Kidney capillary endothelial cell (primary cell): ENCODE measurements at places on chromosomes 3 and 15.
A peak's percentile ranks its signal among the peaks of the same experiment; 100 is the strongest.

DNA sequence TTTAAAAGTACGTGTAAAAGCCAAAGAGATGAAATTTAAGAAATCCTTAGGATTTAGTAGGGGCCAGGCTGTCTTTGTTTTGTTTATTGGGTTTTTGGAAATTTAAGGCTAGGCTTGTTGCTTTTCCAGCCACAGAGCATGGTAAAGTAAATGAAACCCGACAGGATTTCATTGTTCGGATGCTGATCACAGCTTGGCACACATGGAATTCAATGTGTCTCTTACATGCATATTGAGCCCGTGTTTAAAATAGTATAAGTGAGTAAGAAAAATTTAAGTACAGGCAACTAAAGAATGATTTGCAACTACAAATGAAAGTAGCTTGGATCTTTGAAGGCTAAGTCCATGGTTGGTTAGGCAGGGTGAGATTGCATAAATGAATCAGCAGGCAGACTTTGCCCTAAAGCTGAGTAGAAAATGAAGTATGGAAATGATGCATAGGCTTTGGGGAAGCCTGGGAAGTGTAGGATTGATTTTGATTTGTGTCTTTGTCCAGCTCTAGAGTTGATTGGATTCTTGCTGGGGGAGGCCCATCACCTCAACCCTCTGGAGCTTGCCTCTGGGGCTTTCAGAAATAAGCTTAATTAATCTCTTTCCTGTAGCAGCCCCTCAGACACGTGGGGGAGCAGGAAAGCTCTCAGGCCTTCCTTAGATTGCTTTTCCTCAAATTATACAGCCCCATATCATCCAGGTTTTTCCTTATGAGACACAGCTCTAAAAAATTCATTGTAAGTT is 68.2 kb upstream of the ADAMTSL3 start:
- DNase-seq: no peak

DNA sequence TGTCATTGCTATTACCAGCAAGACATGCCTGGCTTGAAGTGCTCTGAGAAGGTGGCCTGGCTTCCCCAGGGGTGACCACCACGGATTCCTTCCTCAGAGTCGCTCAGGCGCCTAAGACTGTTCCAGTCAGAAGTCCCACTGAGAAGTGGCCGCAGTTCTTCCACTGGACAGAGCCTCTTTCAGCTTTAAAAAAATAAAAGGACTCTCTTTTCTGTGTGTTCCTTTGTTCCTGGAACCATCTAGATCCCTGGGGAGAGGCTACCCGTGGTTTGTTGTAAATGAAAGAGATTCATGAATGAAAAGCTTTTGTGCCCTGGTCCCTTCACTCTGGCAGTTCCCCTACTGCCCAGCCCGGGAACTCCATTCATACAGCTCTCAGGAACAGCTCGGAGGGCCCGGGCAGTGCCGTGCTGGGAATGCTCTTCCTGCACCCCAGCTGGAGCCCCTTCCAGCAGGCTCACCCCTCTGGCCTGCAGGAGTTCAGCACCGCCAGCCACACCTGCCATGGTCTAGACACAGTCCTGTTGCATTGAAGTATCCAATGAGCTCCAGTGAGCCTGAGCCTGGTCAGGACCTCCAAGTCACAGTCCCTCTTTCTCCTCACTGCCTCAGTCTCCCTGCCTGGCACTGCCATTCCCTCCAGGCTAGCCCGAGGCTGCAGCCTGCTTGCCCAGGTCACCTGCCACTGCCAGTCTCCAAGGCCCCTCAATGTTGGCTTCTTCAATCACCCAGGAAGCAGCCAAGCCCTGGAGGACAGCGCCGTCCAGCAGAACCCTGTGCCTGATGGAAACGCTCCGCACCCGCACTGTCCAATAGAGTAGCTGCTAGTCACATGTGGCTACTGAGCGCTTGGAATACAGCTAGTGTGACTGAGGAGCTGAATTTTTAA is 75.4 kb downstream of the XXYLT1 start:
- DNase-seq: no peak

GRCh38 chr15:70355275-70355795 is 257.6 kb upstream of the TLE3 start:
- no peak for DNase-seq

DNA sequence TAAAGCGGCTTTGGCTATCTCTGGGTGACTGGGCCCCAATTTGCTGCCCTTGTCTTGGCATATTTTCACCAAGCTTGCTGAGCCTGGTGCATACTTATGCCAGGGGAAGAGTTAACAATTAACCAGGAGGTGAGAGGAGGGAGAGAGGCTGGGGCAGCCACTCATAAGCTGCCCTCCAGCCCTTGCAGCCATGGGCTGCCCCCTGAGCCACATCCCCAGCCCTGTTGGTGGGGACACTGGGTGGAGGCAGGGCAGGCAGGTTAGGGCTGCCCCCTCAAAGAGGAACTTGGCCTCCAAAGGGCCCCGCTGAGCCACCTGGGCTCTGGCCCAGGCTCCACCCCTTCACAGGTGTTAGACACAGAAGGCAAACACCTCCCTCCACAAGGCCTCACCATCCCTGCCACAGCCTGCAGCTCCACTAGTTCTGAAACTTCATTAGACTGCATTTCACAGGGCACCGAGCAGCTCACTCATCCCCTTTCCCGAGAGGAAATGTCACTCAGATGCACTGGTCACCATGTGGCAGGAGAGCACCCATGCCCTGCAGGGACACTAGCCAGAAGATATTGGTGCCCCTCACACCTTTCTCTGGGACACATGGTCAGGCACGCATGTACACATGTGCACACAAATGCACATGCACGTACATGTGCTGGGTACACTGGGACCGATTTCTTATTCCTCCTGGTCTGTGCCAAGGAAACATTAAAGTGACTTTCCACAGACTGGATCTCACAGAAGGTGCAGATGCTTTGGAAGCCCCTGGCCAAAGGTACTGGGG is 20.2 kb downstream of the AMOTL2 start:
- DNase-seq: no peak

- peak; percentile 36 for DNase-seq
Measured at GRCh38 chr3:66037330-66037985, 1.3 kb downstream of the MAGI1 start.
